ENCODE measurements at places on chromosomes 12 and 14.

- no peak for DNase-seq
Observed at GRCh38 chr12:95995238-95996031, 709 bp downstream of the HAL start.

- DNase-seq: no peak
Observed at GRCh38 chr12:5506295-5506694, 74.4 kb downstream of the NTF3 start.

DNA sequence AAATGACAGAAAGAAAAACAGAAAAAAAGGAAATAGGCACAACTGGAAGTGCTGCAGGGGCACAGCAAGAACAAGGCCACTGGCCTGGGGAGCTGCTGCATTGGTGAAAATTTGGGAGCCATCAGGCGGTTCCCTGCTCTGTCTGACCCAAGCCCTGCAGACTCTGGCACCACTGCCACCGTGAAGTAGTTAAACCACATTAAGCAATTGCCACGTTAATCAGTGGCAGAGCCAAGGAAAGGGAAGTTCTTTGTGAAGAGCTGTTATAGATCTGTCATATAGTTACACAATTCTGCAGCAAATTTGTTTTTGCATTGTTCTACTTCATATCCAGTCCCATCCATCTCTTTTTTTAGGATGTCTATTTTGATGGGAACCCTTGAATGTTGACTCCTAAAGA is 915.3 kb downstream of the FSCB start:
- no peak for DNase-seq

DNA sequence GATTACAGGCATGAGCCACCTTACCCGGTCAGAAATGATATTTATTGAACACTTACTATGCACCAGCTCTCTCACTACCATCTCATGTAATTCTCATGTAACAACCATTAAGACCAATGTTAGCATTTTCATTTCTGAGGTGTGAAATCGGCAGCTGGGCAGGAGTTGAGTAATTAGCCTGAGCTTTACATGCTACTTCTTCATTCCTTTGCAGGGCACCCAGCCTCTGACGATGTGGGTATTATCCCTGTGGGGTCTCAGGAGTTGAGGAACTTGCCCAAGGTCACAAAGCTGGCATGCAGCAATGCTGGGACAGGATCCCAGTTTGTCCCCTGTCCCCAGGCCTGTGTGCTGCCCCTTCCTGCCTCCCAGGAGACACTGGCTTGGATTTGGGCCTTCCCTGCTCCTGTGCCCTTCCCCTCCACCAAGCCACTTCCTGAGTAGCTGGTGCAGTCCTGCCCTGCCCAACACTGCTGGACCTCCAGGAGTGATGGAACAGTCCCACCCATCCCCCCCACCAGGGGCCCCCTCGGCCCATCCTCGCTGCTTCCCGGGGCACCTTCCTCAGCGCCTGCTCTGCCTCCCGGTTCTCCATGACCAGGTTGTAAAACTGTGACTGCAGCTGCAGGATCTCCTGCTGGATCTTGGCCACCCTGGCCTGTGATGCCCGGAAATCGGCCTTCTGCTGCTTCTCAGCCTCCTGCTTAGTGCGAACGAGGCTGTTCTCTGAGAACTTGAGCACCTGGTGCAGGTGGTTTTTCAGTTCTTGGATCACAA is 14.7 kb downstream of the RITA1 start:
- DNase-seq: no peak

DNA sequence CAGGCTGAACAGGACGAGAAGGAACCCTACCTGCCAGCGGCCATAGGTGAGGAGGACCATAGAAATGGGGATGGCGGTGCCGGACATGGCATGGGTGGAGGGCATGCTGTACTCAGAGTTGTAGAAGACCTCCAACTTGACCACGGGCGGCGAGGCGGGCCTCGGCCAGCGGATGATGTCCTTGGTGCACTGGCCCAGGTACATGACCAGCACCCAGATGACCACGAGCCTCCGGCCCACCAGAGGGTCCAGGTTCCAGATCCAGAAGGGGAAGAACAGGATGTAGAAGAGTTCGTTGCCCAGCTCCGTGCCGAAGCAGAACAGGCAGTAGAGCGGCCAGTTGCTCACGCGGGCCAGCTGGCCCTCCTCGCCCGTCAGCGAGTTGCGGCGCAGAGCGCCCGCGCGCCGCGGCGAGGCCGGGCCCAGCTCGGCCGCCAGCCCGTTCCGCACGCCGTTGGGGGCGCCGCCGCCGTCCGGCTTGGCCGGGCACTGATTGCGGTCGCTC is 582 bp downstream of the SGPP1 start:
- no peak for DNase-seq

DNA sequence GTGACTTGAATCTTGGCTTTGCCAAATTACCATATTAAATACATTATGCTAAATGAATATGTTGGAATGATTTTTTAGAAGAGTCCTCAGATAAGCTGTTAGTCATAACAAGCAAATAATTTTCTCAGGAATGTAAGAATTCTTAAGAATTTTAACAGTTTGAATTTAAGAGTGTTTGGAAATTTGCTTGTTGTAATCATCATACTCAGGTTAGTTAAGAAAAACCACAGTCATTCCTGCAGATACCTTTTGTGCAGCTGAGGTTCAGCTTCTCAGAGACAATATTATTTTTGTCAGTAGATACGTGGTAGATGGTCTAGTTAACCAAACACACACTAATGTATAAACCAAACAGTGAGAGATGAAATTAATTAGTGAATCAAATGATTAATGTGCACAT is 8.9 kb downstream of the WNK1 start:
- DNase-seq: no peak

- DNase-seq: no peak
Observed at GRCh38 chr14:29896354-29896821, 31.3 kb downstream of the PRKD1 start.

- no peak for DNase-seq
Observed at GRCh38 chr12:124426594-124427555, 132.0 kb downstream of the RFLNA start.

DNA sequence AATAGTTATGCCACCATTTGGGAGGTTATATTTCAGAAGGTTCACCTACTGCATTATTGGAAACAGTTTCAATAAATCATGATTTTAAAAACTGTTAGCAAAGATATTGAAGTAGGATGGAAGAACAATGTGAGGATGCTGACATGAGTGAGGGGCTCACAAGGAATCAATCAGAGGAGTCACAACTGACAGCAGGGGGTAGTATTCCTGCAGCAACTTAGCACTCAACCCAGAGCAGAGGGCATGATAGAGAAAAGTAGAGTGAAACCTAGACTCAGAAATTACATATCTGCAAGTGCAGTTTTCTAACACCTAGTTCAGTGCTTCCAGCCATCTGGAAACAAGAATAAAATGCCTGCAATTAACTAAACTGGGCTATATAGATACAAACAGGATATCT is 772.5 kb upstream of the USP15 start:
- DNase-seq: no peak

GRCh38 chr14:88299865-88300530 is 23.1 kb downstream of the KCNK10 start:
- DNase-seq: no peak

DNA sequence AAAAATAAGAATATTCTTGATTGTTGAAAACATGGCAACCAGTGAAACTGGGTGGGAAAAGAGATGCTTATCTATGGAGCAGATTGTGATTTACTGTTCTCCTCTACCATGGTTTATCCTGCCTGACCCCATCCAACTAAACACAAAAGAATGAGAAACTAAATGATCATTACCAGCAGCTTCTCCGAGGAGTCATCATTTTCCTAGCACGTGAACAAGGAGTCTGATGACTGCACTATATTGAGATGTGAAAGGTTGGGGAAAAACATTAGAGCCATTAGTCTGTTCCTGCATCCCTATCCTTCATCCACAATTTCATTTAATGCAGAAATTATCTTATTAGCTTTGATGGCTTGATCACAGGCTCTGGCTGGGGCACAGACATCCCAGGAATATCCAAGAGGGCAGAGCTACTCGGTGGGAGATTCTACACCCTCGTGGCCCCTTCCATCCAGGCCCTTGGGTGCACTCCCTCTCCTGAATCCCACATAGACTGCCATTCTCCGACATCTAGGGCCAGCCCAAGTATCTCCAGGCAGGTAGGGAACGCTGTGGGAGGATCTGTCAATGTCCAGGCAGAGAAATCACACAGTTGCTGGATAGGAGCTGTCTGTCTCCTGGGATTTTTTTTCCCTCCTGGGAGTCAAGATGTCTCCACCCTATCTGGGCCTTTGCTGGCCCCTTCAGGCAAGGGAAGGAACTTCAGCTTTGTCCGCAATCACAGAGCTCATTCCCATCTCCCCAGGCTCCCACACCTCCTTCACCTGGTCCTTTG is 43.3 kb upstream of the DHRS4 start:
- DNase-seq: peak; percentile 24

DNA sequence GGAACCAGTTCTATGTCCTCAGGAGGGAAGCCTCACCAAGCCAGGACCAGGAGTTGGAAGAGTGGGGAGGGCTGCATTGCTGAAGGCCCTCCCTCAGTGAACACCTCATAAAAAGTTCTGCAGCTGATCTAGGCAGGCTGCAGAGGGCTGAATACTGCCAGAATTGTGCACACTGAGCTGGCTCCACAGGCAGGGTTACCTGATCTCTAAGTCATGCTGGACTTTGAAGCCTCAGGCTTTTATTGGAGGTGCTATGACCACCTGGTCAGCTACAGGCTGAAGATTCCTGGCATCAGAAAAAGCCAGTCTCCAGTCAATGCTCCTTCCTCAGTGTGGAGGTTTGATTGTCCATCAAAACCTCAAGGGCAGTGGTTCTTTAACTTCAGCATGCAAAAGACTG is 39.7 kb downstream of the FOS start:
- DNase-seq: no peak

DNA sequence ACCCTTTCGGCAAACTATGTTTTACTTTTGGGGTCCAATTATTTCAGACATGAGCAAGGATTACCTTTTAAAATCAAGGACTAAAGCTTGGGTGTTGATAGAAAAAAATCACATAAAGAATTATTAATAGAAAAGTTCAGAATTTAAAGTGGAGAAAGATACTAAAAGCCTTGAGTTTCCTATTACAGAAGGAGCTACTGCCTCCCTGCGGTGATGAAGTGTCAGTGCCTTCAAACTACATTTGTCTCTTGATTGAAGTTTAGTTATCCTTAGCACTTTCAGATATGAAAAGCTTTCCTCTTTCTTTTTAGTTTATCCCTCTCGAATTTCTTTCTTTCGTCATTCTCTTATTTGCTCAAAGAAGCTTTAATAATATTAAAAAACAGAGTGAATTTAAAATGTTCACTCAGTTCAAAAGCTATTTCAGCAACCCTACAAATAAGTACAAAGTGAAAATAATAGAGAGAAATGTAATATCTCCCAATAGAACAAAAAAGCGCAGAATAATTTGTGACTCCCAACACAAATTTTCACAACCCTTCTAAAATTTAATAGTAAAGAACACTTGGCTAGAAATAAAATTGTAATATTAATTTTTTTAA is 87.6 kb downstream of the SEC23A start:
- peak; percentile 51 for DNase-seq

- DNase-seq: no peak
Observed at GRCh38 chr12:64028541-64028940, 184.0 kb downstream of the SRGAP1 start.

DNA sequence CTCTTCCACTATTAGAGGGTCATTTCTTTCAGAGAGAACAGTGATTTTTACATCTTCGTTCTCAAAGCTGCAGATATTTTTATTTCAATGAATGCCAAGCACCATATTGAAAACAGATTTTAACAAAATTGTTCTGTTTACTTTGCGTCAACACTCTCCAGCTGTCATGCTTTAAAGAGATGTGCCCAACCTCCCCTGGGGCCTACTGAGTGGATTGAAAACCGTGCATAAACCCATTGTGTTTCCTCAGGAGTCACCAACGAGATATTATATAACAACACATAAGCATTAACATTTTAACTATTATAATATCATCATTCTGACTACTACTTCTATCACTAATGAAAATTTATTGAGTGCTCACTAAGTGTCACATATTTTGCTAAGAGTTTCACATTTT is 81.6 kb downstream of the MYF5 start:
- DNase-seq: no peak

DNA sequence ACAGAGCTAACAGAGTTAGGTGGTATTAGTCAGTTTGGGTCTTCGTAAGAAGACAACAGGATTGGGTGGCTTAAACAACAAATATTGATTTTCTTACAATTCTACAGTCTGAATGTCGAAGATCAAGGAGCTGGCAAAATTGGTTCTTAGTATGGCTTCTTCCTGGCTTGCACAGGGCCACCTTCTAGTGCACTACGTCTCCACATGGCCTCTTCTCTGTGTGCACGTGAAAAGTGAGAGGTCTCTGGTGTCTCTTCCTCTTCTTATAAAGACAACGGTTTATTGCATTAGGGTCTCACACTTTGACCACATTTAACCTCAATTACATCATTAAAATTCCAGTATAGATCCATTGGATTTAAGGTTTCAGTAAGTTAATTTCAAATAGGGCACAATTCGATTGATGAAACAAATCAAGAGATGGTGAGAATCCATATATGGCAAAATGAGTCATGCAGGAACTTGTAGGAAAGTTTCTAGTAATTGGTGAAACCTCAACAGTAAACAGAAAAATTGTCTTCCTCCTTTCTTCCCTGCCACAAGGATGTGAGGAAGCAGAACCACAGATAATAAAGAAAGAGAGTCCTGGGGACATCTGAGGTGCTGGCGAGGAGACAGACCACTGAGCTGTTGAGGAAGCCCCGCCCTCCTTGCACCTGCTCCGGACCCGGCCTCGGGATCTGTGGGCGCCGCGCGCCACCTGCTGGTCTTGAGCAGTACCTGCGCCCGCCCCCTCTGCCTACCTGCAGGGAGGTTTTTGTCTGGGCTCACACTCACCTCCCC is 846.7 kb downstream of the TMEM121 start:
- no peak for DNase-seq

- no peak for DNase-seq
Observed at GRCh38 chr12:8012651-8013309, 19.7 kb upstream of the FOXJ2 start.

DNA sequence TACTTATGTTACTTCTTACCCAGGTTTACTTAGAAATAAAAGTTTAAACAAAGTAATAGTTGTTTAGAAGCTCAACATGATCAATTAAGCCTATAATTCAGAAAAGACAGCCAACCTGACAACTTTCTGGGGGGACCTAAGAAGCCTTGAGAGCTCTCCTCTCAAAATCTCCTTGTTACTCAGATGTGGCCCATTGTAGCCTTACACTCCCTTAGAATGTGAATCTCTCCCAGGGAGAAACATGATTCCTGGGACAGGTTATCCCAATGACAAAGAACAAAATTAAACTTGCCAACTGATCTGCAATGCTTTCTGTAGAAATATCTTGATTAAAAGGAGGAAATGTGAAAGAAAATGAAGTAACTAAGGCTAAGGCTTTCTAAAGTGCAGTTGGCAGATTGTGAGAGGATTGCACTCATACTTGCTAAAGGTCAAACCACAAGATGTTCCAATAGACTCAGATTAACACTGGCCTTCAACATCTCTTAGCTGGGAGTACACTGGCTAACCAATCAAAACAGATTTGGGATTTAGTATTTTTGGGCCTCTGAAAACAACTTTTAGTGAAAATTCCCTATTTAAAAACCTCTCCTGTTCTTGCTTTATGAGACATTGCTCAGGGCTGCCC is 72.3 kb upstream of the TMX1 start:
- DNase-seq: no peak

DNA sequence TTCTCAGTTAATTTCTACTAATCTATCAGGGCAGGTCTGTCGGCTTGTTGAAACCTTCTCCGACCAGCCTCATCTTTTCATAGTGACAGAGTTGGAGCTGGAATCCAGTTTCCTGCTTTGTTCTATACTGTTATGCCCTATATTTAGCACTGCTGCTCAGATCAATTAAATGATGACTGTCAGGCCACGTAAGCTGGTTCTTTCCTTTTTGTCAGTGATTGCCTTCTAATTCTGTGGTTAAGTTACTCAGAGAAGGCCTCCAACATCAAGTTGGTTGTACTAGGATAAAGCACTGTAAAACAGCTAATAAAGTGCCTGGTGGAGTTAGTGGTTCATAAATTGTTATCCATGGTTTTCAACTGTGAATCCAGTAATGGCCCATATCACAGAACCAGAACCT is 22.6 kb downstream of the DERA start:
- DNase-seq: no peak

Data from NCI-H524 treated with DMSO at 0.1 percent for 48 hours (cell line).